ENCODE measurements at places on chromosomes 7 and 10.

GRCh38 chr7:5230265-5231067 lies 40.4 kb downstream of the WIPI2 start:
- DNase-seq = no peak

DNA sequence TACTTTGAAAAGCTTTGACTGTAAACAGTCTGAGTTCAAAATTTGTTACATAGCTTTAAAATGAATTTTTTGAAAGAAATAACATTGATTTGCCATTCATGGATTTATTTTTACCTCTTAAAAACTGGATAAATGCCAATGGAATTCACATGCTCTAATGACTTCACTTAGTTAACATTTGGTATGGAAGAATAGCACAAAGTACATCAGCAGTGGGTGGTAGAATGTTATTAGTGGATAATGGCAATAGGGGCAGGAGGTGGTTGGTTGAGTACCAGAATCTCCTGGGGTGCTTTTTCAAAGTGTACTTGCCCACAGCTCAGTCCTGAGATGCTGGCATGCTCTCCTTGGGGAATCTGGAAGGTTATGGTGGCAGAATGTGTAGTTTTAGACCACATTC lies 4.7 kb downstream of the PPP1R9A start:
- no peak for DNase-seq

- DNase-seq = no peak
Measured at GRCh38 chr10:26335574-26336093, 102.5 kb upstream of the APBB1IP start.

DNA sequence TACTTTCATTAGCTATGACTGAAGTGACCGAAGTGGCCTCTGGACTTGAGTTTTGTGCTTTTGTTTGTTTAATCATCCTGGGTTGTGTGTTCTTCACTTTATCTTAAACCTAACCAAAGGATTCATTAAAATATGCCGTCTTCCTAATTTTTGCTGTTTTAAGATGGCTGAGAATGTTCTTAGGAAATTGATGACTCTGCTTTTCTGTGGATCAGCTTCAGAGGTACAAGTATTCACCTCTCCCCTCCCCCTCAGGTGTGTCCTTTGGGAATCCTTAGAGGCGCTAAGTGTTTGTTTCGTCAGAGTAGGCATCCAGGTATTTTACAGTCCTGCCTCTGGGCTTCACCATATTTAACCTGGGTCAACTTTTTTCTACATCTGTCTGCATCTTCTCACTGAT lies 1.1 kb downstream of the CCDC126 start:
- no peak for DNase-seq

GRCh38 chr7:22343612-22344011 lies 13.3 kb downstream of the RAPGEF5 start:
- DNase-seq = no peak

DNA sequence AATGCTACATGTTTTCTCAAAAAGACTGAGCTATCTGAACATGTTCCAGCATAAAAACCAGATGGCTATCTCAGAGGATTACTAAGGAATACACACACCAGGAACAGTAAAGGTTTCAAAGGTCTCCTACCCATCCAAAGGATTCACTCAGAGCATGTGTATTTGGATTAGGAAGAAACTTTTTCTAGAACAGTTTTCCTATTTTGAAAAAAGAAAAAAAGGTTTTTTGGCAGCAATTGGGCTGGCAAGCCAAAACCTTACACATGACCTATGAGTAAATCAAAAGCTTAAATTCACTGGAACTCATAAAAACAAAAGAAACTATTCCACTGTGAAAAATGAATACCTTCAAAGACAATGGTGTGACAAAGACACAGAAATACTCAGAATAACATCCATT lies 9.6 kb downstream of the TPK1 start:
- DNase-seq = no peak

DNA sequence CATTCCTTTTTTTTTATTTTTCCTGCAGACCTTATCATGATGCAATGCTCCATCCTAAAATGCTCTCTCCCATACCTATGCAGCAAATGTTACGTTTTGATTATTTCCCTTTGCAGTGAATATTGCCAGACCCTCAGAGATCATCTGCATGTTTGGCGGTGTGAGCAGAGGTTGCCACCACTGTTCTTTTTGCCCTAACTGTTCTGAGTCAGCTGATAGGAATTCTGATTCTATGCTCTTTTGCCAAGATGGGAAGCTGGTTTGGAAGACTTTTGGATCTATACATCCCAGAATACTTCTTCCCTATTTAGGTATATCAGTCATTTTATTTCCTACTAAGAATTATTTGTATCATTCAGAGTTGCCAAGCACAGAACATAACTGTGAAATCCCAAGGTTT lies 130.5 kb downstream of the KLF6 start:
- no peak for DNase-seq

- DNase-seq = no peak
Measured at GRCh38 chr7:77226357-77226839, 26.8 kb upstream of the FGL2 start.

DNA sequence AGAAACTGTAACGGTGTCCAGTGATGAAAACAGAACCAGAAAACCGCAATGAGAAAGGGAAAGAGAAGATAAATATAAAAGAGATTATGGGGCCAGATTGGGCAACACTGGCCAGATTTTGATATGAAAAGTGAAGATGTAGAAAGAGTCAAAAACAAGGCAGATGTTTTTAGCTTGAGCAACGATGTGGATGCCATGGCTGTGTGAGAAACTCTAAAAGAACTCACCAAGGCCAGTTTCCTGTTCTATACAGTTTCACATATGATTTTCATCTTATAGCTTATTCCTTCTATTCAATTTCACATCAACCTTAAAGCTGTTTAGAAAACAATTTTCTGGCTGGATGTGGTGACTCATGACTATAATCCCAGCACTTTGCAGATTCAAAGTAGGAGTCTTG lies 36.3 kb downstream of the CSTF2T start:
- no peak for DNase-seq

- DNase-seq = no peak
Measured at GRCh38 chr10:49690698-49691356, 11.4 kb downstream of the C10orf53 start.

- no peak for DNase-seq
Measured at GRCh38 chr10:36608866-36609265, 516.5 kb upstream of the ANKRD30A start.

DNA sequence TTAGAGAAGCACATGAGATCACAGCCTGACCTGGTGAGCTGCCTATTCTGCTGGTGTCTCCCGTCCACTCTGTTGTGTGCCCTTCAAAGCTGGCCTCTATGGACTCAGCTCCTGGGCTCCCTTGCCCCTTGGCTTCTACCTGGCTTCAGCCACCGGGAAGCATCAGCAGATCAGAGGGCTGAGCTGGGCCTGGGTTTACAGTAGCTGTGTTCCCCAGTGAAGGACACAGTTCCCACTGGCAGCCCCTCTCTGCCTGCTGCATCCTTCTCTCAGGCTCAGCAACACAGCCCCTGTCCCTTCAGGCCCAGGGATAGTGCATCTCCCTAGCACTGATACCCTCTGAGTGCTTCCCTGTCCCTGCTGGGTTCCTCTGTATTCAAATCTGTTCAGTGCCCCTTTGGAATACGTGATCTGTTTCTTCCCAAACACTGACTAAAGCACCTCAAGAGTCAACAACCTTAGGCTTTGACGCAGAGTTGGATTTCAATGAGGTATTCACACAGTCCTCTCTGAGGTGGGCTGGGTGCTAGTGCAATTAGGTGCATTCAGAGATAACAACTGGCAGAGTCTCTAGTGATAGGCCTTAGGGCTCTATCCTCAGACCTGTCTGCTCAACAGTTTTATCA lies 109.8 kb downstream of the GRID1 start:
- no peak for DNase-seq

- no peak for DNase-seq
Measured at GRCh38 chr7:42014625-42015618, 222.1 kb downstream of the GLI3 start.

DNA sequence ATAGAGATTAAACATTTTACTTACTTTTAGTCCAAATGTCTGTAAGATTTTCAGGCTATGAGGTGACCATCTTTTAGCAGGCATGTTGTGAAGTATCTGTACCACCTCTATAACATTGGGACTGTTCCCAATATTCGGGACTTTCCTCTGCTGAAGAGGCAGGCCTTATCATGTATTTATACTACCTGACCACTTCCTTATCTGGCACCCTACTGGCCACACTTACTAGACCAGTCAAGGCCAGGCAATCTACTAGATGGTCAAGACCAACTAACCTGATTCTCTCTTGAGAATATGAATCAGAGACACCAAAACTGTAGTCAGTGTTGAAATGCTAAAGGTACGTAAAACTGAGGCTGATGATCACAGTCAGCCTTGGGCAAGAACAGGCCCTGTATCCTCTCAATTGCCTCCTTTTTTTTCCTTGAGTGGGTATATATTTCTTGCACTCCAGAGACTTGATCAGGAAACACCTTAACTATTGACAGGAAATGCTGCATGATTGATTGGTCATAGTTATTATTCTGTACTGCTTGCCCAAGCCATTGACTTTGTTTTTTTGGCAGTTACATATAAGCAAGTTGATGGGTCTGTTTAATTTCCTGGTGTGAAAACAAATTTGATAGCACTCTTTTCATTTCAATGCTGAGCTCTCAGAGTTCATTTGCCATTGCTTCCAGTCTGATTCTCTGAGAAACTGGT lies 5.2 kb upstream of the PRKAR2B start:
- DNase-seq = no peak

DNA sequence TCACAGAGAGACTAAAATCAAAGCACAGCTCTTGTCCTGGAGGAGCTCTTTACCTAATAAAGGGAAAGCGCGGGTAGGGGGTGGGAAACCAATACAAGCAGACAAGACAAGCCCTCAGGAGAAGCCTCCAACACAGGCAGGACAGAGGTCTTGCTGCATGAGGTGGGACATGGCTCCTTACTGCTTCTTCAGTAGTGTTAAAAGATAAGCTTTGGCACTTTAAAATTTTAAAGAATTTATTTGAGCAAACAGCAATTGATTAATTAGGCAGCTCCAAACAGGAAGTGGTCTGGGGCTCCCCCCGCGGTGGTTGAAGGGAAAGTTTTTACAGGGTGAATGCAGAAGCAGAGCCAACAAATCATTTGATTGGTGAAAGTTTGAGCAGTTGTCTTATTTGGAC lies 50.3 kb upstream of the MACC1 start:
- no peak for DNase-seq

GRCh38 chr10:100348389-100348927 lies 1.4 kb downstream of the SCD start:
- DNase-seq = no peak

DNA sequence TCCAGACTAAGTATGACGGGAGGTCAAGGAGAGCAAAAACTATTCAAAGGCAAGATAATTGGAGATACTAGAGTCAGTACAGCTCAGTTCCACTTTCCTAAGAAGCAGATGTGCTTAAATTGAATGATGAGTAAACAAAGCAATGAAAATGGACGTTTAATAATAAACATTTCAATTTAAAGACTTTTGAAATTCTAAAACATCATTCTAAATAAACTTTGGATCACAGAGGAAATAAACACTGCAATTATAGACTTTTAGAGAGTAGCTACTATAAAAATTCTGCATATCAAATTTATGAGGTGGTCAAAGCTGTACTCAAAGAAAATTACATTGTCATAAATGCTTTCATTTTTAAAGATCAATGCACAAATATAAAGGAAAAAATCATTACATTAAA lies 418.3 kb downstream of the GPAM start:
- no peak for DNase-seq

DNA sequence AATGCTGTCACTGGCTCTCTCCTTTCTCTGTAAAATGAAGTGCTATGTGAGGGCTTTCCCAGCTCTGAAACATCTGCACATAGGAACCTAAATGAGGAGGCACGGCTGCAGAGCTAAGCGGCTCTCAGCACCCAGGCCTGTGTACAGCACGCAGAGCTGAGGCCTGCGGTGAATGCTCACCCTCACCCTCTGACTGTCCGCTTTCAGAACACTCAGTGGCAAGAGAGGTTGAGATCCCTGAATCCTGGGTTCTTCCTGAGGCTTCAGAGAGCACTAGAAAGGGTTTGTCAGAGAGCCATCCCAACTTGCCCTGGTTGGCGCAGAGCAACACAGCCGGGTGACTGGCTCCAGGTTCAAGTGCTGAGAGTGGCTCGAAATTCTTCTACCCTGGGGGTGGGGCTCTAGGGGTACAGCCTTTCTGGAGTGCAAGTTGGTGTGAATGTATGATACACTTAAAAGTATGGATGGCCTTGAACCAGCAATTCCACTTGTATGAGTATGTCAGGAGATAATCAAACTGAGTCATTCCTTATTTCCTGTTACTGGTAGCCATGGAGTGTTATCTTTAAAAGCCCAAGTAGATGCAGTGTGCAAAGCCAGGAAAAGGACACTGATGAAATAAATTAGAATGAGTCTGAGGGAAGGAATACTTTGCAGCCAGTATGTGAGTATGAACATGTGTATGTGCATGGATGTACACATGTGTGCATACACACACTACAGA lies 1.7 kb upstream of the CCDC201 start:
- no peak for DNase-seq

- DNase-seq = no peak
Measured at GRCh38 chr10:70272925-70273316, 10.9 kb downstream of the NPFFR1 start.

DNA sequence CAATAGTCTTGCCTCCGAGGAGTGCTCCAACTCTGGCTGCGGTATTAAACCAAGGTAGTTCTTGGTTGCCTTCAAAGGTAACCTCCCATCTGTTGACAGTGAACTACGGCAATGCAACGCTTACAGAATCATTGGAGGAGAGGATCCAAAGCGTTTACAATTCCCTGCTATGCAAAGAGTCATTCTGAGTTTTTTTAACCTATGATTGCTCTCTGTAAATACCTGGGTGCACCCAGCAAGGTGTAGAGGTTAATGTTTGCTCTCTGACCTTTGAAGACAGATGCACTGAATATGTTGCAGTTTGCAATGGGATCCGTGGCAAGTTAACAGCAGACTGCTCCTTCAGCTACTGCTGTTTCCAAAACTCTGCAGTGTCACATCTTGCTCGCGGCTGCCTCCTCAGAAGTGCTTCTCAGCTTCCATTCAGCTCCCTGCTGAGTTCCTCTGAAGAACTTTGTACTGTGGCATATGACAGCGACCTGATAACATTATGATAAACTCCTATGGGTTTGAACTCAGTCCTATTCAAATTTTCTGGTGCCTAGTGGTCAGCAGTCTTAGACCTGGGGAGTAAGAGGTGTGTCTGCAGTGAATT lies 29.0 kb downstream of the KIAA1217 start:
- DNase-seq = no peak

DNA sequence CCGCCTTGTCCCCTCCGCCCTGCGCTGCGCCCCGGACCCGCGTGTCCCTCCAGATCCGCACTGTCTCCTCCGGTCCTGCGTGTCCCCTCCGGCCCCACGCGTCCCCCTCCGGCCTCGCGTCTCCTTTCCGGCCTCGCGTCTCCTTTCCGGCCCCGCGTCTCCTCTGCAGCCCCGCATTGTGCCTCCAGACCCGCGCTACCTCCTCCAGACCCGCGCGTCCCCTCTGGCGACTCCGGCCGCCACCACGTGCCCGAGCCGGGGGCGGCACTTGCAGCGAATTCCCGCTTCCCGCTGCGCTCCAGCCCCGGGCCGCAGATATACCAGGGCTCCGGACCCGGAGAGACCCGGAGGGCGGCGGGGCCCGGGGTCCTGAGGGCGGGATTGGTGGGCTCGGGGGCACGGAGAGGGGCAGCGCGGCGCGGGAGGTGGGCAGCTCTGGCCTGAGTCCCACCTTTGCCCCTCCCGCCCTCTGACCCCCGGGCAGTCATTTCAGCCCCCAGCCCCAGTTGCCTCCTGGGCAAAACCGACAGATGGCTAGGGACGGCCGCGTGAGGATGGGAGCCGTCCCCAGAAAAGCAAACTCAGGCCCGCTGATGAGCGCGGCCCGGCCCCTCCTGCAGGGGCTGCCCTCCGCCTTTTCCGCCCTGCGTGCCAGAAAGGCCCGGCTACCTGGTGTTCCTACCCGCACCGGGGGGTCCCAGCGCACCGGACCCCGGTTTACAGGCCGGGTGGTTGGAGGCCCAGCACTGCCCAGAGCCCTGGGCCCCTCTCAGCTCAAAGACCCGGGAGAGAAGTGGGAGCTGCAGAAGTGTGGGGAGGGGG lies 56.5 kb downstream of the RBM17 start:
- DNase-seq = no peak
